NCI-H82 (cell line): ENCODE measurements at places on chromosomes 7 and 10.
A peak's percentile ranks its signal among the peaks of the same experiment; 100 is the strongest.

DNA sequence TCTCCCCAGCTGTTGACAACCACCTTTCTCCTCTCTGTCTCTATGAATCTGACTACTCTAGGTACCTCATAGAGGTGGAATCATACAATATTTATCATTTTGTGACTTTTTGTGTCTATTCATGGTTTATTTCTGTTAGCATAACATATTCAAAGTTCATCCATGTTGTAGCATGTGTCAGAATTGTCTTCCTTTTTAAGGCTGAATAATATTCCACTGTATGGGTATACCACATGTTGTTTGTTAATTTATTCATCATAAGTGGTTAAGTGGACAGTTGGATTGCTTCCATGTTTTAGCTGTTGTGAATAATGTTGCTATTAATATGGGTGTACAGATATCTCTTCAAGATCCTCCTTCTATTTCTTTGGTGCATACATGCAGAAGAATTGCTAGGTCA lies 69.9 kb upstream of the COMTD1 start:
- no peak for DNase-seq

DNA sequence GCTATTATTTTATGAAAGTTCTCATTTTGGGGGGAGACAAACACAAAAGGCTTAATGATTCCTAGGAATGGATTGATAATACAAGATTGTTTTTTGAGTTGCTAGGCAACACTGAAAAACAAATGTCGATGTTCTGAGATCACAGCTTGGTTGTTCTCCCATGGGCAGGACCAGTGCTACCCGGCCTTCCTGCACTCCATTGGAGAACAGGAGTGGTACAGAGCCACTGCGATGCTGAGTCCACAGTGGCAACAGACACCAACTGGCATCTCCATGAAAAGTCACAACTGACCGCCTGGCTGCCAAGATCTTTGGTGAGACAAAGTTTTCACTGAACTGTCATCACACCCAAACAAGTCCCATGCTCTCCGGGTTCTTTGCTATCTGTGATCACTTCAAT lies 68.9 kb upstream of the NMT2 start:
- peak; percentile 3 for DNase-seq

DNA sequence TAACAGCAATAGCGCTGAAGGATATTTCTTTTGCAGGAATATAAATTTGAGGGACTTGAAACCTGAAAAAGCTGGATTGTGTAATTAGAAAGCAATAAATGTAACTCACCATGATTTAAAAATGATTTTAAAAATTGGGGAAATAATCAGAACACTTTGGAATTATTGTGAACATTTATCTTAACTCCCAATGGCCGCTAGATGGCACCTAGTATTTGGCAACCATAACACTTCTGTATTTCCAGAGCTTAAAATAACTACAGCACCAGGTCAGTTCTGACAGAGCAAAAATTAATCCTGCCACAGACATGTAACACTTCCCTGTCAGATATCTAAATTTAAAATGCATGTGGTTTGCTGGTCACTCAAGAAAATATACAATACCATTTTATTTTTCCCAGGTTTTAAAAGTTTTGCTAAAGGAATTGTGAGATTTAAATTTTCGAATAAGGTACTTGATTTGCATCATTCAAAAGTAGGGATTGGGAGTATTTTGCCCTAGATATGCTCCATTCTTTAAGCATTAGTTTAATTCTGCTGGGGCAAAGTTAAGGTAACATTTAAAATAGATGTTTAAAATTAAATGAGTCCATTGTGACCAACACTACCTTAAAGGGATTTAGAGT lies 144.5 kb downstream of the PPP1R3A start:
- peak; percentile 77 for DNase-seq

- no peak for DNase-seq
These were observed 29.4 kb downstream of the WDFY4 start for GRCh38 chr10:48714088-48714487.

GRCh38 chr10:3568392-3568791 lies 216.6 kb downstream of the KLF6 start:
- no peak for DNase-seq

GRCh38 chr7:132756484-132756990 lies 180.3 kb upstream of the PLXNA4 start:
- no peak for DNase-seq

GRCh38 chr7:158475679-158476052 lies 112.0 kb downstream of the PTPRN2 start:
- DNase-seq = no peak

DNA sequence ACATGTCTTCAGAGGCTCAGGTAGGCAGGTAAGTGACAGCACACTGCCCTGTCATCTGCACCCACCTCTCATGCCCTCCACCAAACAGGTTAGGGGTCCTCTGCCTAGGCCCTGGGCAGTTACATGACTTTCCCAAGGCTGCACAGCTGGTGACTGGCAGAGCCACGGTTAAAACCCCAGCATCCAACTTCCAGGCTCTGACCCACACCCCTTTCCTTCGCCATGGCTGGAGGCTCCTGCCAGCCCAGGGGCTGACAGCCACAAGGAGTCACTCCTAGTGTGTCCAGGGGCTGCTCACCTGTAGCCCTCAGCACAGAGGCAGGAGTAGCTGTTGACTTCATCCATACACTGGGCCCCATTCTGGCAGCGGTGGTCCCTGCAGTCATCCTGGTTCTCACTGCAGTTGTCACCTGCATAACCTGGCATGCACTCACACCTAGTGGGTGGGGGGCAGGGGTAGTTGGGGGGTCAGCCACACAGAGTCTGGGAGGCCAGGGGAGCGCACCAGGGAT lies 175.0 kb downstream of the SLIT1 start:
- no peak for DNase-seq

DNA sequence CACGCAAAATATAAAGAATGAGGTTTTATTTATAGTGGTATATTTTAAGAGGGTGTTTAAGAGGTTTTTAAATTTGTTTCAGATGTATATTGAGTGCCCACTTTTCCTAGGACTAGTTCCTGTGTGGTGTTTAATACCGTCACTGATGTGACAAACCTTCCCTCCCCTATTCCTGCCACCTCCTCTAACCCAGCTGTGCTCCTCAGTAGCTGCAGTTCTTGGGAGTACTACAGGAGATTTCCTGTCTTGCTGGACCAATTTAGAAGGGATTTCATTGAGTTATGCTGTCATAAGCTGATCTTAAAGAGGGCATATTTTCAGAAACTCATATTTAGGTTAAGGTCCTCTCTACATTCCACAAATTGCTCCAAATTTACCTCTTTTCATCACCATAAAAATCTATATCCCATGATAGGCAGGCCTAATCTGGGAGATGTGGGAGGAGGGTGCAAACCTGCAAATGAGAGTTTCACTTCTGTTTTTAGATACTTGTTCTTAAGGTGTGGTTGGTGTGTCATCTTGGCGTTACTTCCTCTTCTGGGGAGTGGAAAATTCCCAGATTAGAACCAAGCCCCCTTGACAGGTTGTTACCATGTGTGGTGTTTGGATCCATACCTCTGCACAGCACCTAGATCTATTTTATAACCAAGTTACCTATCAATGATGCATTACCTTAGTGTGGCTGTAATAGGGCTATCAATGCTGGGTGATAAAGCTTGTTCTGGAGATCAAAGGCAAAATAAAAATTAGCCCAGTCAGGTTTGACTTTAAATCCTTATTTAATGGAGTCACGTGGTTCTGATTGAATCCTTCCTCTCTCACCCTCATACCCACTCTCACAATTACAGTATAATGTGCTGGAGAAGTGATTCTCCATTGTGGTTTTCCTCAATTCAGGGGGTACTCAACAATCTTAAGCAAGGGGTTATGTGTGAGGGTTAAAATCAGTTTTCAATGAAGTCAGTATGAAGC lies 141.1 kb downstream of the CDK14 start:
- DNase-seq = no peak

GRCh38 chr10:132836832-132837540 lies 51.0 kb upstream of the NKX6-2 start:
- peak; percentile 35 for DNase-seq

DNA sequence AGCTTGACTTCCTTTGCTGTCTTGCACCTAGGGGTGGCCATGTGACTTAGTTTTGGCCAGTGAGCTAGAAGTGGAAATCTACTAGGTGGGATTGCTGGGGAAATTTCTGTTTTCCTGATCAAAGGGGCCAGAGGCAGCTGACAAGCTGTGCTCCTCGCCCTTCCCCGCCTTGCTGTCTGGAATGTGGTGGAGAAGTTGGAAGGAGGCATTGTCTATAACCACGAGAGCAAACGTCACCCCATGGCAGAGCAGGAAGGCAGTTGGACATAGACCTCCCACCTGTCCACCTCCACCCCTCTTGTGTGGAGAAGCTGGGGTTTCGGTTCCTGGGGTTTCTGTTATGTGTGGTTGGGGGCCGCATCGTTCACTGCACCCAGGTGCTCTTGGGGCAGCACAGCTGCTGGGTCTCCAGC lies 7.3 kb downstream of the SFRP5 start:
- no peak for DNase-seq

DNA sequence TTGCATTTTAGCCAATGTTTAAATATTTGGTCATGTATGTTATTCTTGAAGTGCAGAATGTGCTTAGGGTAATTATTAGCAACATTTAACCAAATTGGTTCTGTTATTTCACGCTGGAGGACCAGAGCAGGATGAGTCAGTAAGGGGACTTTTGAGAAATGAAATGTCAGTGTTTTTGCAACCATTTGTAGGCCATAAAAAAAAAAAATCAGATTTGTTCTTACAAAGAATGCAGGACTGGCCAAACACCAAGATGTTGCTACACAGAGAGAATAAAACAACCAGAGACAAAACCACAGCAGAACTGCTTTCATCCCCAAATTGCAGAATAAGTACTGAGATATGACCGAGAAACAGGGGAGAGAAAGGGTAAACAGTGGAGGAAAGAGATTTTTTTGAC lies 62.1 kb downstream of the TPST1 start:
- DNase-seq = no peak

GRCh38 chr7:141045842-141046620 lies 27.8 kb upstream of the TMEM178B start:
- DNase-seq = no peak

DNA sequence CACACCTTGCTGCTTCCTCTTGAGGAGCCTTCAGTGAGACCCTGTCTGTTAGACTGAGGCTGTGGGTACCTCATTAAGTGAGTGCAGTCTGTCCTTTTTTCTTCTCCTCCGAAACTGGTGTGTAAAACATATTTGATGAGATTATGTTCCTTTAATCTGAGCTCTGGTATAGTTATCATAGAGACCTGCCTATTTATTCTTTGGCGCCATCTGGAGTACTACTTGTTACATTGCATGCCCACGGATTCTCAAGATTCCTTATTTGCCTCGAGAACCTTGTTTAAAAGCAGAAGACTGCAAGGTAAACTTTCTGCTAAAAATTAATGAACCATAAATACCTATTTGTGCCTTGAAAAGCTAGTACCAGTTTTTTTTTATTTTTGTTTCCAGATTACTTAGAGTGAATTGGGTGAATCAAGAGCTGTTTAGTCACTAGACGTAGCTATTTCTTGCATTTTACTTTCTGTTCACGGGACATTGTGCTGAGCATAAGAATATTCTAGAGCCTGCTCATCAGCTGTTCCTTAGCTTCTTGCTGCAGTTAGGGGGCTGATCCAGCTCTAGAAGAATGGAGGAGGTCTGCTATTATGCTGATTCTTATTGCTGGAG lies 16.9 kb upstream of the STMP1 start:
- peak; percentile 82 for DNase-seq

GRCh38 chr7:127786184-127786583 lies 134.2 kb downstream of the SND1 start:
- no peak for DNase-seq

- no peak for DNase-seq
These were observed 42.1 kb downstream of the CUX1 start for GRCh38 chr7:101859411-101860106.

DNA sequence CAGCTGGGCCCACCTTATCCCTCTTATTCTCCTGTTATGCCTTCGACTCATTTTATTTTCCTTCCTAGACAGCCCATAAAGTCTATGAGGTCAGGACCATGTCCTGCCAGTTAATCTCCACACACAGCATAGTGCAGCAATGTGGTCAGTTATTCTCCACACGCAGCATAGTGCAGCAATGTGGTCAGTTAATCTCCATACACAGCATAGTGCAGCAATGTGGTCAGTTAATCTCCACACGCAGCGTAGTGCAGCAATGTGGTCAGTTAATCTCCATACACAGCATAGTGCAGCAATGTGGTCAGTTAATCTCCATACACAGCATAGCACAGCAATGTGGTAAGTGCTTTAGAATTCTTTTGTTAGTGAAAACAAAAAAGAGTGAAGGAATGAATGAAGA lies 77.8 kb downstream of the TEX36 start:
- DNase-seq = no peak

- DNase-seq = no peak
These were observed 651.5 kb downstream of the TNS3 start for GRCh38 chr7:46930366-46930765.

- DNase-seq = no peak
These were observed 338.4 kb downstream of the GALNT17 start for GRCh38 chr7:71470326-71470725.

GRCh38 chr10:14016011-14016536 lies 314.6 kb downstream of the FRMD4A start:
- DNase-seq = no peak

DNA sequence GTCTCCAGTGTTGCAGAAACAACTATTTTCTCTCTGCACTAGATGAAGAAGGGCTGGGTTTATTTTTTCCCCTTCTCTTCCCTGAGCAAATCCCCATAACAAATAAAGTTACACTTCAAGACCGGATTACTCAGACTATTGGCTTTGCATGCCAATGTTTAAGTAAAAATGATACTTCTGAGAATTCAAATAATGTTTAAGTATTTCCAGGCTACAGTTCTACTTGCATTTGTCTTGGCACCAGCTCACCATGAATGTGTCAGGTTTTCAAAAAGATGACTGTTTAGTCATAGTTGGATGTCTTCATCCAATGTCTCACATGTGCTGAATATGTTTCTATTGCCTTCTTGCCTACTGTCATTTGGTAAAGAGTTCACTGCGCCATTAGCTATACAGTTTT lies 912.6 kb downstream of the GATA3 start:
- DNase-seq = no peak

DNA sequence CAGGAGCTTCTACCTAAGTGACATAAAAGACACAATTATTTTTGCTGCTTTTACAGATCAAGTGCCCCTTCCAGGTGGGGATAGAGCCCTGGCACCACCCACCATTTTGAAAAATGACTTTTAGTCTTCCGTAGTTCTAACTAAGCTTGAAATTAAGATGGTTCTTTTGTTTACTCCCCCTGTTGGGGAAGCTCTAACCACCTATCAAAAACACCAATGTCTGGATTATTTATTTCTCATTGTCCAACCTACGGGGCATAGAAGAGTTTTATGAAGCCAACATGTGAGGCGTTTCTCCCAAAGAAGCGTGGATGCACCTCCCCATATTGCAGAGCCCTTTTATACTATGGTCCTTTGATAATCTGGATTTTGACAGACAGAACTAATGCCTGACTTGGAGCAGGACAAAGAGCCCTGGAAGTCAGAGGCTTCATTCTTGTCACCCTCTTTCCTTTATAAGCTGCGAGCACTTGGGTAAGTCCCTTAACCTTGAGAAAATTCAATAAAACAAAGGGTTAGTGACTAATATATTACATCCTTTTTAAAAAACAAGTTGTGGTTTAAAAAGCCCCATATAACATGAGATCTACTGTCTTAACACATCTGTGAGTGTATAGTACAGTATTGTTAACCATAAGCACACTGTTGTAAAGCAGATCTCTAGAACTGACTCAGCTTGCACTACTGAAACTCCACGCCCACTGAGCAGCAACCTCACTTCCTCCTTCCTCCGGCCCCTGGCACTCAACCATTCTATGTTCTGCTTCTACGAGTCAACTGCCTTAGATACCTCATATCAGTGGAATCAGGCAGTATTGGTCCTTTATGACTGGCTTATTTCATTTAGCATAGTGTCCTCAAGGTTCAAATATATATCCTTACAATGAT lies 67.5 kb downstream of the ATXN7L1 start:
- no peak for DNase-seq
